ENCODE measurements at places on chromosomes 5 and 9.

GRCh38 chr9:131727795-131728545, 11.9 kb downstream of the RAPGEF1 start:
- DNase-seq, result no peak

DNA sequence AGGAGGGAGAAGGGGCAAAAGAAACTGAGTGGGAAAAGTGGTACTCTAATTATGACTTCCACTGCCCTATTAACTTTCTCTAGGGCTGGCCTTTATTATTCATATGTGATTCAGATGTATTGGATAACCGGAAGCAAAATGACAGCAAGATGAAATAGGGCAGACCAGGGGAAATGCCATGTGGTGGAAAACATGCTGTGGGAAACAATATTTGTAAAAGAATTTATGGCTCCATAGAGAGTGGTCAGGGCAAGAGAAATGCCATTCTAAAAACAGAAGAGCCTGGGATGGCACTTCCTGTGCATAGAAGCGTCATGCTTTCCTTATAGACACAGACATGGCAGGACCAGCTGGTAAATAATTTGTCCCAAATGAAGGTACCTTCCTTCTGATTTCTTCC, 67.7 kb downstream of the MEGF10 start:
- DNase-seq, result no peak

DNA sequence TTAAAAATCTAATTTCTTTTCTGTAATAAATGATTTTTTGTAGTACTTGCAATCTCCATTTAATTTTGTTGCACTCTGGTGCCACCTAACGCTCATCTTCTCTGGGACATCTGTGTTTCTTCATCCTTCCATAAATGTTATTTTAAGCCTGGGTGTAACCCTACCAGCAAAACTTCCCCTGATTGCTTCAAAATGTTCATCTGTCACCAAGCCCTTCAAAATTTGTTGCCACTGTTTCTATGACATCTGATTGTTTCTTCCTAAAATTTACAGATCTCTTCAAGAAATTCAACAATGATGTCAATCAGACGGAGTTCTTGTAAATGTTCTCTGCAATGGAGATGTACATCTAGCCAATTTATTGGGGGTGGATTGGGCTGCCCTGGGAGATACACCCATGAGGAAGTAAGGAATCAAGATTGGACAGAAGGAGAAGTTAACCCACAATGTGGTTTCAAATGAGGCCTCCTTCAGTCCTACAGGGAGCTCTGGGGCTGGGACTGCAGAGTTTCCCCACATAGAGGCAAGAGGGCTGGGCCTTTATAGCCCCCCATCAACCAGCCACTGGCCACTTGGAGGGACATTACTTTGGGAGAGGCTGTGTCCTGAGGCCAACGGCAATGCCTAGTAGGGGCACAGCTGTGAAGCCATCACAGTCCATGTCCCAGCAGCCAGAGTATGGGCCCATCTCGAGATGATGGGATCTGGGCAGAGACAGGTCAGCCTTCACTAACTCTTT, 23.3 kb downstream of the MCTP1 start:
- no peak for DNase-seq

- DNase-seq, result no peak
Measured at GRCh38 chr5:156798201-156798600, 51.9 kb upstream of the PPP1R2B start.

DNA sequence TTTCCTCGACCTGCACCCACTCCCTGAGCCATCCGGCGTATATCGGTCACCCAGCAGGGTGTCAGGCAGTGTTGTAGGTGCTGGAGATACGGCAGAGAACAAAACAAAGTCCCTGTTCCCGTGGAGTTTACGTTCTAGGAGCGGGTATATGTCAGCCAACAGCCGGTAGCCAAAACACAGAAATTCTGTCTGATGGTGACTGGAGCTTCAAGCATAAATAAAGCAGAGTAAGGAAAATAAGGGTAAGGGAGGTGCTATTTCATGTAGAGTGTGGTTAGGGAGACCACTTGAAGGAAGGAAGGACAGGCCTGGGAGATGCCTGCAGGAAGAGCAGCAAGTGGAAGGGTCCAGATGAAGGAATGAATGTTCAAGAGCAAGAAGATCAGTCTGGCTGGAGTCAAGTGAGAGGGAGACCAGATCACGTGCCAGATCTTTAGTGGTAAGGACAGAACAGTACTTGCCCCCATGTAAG, 783 bp upstream of the ZFR start:
- no peak for DNase-seq

DNA sequence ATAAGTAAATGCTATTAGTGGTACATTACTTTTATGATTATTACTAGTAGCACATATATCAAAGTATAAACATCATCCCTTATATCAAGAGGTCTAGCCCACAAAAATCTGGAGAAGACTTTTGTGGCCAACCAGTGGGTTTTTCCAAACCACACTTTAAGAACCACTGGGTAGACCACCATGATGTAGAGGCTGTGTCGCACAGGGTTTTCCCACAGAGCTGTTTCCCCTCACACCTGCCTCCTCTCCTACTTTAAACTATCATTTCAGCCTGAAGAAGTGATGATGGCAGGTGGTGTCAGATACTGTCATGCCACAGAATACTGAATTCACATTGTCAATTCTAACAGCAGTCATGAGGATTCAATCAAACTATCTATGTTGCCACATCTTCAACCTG, 109.2 kb downstream of the FBXW11 start:
- no peak for DNase-seq

- no peak for DNase-seq
Measured at GRCh38 chr9:14350754-14351153, 36.8 kb upstream of the NFIB start.

DNA sequence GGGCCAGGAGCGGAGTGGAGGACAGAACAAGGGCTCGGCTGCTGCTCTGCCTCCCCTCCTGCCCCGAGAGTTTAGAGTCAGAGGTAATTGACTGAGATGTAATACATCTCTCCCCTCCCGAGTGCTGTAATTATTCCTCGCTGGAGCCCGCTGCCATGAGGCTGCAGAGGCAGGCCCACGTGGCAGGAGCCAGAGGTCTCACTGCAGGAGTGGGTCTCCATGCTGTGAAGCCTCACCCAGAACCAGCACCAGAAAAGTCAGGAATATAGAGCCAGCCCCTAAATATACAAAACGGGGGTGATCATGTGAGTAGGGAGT, 2.5 kb downstream of the FAM163B start:
- no peak for DNase-seq

DNA sequence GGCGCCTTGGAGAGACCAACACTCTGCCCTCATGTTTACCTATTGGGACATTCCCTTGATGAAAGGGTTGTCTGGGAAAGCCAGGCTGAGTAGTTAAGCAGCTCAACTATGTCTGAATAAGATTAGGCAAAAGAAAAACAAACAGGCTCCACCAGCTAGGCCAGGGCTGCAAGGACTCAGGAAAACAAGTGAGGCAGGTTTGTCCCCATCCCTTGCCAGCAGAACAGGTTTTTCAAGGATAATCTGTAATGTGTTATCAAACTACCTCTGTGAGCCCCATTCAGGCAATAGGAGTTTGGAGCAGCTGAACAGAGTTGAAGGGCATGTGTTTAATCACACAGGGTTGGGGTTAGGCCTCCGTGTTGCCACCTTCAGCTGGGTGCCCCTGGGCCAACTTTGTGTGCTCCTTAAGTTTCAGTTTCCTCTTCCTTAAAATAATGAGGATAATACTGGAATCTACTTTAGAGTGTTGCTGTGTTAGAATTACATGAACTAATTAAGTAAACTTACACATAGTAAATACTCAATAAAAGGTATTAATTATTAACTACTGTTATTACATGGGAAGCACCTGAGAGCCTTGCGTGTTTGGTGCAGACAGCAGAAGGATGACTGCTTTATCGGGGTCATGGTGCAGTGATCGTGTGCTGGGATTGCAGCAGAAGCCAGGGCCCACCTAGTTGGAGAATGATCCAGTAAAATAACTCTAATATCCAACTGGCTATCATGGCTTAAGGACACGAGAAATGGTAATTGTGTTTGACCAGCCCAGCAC, 72.1 kb upstream of the ATP10B start:
- peak; percentile 55 for DNase-seq

DNA sequence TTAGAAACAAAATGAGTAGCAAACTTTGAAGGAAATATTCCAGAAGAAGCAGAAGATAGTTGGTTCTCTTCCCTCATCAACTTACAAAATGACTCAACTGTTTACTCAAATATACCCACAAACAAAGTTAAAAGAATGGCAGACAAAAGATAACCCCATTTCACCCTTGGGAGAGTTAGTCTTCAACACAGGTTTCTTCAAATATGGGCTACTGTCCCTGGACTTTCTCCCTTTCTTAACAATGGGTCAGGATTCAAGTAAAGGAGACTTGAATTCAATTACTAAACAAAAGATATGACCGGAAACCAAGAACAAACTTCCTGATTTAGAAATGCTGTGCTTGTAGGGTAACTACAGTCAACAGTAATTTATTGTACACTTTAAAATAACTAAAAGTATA, 14.2 kb downstream of the RFX3 start:
- DNase-seq, result no peak

DNA sequence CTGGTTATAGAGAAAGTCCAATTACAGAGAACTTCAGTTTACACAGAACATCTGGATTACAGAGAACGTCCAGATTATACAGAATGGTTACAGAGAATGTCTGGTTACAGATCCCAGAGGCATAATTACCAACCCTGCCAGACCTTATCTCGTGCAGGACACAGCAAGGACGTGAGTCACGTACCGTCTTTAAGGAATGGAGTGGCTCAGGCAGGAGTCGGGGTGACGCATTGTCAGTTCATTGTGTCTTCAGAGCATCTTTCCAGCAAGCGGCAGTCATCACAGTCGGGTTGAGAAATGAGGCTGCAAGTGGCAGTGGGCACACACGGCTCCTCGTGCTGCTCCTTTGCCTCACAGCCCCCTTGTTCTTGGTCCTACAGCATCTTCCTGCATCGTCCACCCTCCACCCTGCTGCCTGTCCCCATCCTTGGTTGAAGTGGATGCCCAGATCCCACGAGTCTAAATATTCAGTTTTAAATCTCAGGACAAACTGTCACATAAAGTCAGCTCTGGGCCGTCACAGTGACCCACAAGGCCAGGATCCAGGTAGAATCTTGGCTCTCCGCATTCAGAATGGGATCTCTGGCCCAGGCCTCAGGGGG, 30.0 kb upstream of the SLC6A19 start:
- no peak for DNase-seq

GRCh38 chr5:11052871-11053270, 291.8 kb upstream of the DAP start:
- no peak for DNase-seq

- DNase-seq, result no peak
Measured at GRCh38 chr5:115147052-115147451, 22.7 kb downstream of the TRIM36 start.

GRCh38 chr5:140417235-140417634, 15.6 kb downstream of the ANKHD1 start:
- no peak for DNase-seq

- DNase-seq, result no peak
Measured at GRCh38 chr5:130994496-130995253, 170.4 kb downstream of the HINT1 start.

DNA sequence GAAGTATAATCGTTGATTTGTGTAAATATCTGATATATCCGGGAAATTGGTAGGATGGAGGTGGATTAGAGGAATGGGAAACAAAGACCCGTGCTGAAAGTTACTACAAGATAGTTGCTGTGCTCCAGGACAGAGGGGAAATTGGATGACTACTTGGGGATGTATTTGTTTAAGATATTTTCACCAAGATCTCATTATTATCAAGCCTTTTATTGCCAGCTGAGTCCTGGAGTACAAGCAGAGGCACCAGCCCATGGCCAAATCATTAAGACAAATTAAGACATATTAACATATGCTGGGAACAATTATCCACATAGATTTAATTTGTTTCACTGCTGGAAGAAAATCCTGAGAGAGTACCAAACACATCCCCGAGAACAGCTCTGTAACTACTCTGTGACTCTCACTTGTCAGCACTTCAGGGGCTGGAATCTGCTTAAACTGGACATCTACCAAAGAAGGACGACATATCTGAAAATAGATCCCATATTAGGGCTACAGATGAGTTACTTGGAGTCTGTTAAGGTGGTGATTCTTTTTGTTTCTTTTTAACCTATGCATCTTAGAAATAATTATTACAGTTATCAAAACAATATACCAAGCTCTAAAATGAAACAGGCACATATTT, 68.2 kb downstream of the SLC1A1 start:
- DNase-seq, result no peak

GRCh38 chr9:89843591-89843990, 238.8 kb downstream of the GADD45G start:
- no peak for DNase-seq

DNA sequence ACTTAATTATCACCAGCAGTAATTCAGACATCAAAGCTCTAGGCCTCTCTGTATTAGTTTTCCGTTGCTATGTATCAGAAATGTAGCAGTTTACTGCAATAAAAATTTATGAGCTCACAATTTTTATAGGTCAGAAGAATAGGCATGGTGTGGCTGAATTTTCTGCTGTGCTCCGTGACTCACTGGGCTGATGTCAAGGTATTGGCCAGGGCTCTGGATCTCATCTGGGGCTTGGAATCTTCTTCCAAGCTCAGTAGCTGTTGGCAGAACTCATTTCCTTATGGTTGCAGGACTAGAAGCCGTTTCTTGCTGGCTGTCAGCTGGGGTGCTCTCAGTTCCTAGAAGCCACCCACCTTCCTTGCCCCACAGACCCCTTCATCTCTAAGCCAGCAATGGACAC, 66.3 kb downstream of the PSAT1 start:
- no peak for DNase-seq

DNA sequence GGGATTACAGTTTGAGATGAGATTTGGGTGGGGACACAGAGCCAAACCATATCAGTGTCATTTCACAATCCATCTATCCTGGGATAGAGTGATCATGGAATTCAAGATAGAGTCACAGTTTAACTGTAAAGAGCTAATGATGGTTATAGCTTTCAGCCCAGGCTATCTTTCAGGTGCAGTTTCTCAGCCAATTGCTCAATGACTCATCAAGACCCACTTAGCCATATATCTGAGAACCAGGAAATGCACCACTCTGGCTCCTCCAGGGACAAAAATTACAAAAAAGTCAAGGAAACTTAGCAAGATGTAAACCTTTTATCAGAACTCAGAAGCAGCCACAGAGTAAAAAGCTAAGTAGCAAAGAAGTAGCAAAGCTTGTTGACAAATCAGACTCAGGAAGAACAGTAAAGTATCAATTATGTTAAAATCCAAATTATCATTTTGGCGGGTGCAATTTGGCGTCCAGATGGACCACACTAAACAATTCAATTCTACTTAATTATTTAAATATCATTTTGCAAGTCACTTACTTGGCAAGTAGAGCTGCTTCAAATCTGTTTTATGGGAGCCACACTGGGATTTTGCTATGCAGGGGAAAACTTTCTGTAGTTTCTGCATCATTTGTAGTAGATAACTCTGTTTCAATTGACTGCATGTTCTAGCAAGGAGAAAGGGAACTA, 169.4 kb downstream of the TLE1 start:
- DNase-seq, result no peak

Data from NCI-H774 (cell line).